ENCODE measurements at places on chromosomes 2 and 18.
A peak's percentile ranks its signal among the peaks of the same experiment; 100 is the strongest.

- DNase-seq: no peak
These were observed 42.9 kb upstream of the TMEM178A start for GRCh38 chr2:39622860-39623259.

DNA sequence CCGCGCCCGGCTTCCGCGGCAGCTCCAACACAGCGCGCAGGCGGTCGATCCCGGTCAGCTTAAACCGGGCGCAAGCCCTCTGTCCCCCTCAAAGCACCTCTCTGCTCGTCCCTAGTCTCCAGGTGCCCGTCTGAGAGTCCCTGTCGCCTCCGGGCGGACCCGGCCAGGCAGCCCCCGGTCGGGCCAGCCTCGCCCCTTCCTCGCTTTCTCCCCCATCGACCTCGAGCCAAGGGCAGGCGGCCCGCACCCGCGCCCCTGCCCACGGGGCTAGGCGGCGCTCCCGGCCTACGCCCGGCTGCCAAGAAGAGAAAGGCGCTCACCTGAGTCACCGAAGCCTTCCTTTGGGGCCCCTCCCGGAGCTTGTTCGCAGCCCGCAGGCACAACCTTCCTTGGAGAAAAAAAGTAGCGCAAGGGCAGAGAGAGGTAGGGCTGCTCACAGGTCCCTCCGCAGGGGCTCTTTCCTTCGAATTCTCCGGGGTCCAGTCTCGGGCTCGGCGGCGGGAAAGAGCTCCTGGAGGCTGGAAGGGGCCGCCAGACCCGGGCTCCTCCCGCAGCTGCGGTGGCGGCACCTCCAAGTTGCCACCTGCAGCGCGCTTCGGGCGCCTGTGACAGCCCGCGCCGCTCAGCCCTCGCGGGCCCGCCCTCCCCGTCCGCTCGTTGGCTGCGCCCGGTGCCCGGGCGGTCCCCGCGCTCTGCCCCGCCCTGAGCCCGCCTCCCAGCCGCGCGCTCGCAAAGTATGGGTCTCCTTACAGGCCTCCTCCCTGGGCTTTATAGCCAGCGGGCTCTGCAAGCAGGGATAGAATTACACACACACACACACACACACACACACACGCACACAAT lies 86.5 kb upstream of the EPB41L3 start:
- DNase-seq: peak; percentile 77

DNA sequence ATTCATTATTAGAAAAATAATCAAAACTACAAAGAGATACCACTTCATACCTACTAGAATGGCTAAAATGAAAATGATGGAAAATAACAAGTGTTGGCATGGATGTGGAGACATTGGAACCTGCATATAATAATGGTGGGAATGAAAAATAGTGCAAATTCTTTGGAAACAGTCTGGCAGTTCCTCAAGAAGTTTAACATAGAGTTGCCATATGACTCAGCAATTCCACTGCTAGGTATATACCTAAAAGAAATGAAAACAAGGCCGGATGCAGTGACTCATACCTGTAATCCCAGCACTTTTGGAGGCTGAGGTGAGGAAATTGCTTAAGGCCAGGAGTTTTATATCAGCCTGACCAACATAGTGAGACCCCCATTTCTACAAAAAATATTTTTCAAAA lies 41.6 kb upstream of the ACYP2 start:
- no peak for DNase-seq

GRCh38 chr18:22378672-22379282 lies 38.9 kb downstream of the CTAGE1 start:
- no peak for DNase-seq

DNA sequence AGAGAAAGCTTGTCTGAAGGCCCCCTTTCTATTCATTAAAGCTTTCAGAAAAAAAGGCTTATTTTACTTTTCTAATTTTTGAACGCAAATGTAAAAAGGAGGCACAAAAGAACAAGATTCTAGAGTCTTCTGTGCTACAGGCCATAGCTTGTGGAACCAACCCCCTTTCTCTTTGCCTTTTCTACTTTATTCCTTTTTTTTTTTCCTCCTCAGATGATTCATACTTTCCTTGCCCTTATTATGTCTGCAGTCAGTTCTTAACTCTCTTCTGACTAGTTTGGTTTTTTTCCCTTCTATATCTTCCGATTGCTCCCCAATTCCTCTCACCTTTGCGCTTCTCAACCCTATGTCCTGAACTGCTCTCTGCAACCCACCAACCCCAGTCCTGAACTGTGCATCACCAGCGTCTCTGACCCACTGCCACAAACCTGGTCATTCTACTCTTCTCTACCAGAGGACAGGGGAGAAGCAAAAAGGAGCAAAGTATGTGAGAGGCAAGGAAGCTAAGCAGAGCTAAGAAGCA lies 56.9 kb upstream of the WIPF1 start:
- no peak for DNase-seq

GRCh38 chr18:13221869-13222855 lies 3.6 kb downstream of the LDLRAD4 start:
- DNase-seq: no peak

DNA sequence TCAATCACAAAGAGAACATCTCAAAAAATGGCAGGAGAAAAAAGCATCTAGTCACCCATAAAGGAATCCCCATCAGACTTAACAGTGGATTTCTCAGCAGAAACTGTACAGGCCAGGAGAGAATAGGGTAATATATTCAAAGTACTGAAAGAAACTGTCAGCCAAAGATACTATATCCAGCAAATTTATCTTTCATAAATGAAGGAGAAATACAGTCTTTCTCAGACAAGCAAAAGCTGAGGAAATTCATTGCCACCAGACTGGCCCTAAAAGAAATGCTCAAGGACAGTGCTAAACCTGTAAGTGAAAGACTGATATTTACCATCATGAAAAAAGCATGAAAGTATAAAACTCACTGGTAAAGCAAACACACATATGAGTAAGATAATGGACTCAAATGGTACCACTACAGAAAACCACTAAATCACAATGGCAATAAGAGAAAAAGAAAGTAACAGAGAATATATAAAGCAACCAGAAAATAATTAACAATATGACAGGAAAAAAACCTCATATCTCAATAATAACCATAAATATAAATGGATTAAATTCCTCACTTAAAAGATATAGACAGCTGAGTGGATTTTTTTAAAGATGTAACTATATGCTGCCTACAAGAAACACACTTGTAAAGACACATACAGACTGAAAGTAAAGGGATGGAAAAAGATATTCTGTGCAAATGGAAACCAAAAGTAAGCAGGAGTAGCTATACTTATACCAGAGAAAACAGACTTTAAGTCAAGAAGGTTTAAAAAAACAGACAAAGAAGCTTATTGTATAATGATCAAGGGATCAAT lies 83.4 kb upstream of the STK39 start:
- no peak for DNase-seq

- no peak for DNase-seq
These were observed 53.4 kb downstream of the THADA start for GRCh38 chr2:43542285-43542933.

DNA sequence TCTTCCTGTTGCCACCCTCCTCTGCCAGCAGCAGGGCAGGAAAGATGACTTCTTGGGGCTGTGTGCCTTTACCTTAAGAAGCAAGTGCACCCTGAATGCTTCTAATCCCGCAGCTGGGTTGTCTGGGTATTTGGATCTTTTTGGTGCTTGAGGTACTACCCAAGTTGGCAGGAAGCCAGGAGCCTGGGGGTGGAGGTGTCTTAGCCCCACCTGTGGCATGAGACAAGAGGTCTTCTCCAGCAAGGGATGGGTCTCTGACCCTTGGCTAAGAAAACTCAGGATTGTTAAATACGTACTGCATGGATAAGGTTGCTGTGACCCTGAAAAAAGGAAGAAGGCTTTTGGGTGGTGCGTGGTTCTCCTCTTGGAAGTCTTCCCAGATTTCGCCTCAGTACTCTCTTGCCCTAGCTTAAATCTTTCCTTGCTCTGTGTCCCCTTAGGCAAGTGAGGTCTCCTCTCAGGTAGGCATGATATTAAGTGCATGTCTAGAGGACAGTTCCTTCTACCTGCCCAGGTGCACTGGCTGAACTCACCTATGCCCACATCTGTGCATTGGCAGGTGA lies 4.3 kb downstream of the HPCAL1 start:
- DNase-seq: no peak

DNA sequence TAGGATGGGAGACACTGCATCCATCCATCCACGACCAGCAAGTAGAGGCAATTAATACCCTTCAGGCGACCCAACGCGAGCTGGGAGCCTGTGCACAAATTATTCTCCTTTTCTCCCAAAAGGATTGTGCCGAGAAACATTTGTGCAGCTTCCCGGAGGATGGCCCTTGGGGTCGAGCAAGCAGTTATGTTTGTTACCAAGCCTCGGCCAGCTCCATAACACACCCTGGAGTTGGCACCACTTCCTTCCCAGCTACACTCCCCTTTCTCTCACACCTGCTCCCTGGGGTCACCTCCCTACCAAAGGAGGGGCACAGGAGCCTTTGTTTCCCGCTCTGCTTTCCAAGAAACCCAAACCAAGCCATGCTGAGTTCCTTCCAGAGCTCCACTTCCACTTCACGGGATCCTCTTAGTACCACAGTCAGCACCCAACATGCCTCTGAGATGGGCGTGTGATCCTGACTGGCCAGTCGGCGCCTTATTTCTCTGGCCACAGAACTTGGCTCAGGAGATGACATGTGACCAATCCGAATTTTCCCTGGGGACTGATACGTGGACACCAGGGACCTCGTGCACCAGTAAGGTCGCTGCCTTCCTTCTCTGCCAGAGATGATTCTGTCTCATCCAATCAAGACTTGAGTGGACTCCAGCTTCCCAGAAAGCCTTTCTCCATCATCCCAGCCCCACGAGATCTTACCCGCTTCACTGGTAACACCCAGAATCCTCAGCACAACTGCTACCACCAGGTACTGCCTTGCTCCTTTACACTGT lies 28.5 kb downstream of the GPR55 start:
- DNase-seq: no peak

DNA sequence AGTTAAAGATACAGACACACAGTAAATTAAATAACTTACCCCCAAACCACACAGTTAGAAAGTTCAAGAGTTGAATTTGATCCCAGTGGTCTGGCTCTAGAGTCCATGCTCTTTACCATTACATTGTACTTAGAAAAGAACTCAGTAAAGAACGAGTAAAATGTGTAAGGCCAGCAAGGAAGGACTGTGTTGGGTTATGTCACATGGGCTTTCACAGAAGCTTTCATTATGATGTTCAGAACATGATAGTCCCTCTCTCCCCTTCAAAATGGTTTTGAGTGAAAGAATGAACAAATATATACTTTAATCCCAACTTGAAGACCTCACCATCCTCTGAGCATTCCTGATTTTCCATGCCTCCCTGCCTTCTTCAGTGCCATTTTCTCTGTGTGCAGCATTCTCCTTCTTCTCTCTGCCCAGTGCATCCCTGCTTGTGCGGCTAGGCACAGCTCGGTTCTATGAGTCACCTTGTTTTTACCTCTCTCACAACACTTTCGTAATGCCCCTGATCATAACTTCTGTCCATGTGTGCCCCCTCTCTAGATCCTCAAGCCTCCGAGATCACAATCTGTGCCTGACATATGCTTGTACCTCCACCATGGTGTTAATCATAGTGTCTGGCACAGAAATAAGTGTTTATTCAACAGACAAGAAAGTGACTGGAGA lies 22.0 kb downstream of the RASGRP3 start:
- no peak for DNase-seq

- no peak for DNase-seq
These were observed 13.3 kb upstream of the PRELID3A start for GRCh38 chr18:12394428-12394827.

- no peak for DNase-seq
These were observed 183.3 kb upstream of the ETAA1 start for GRCh38 chr2:67213677-67214402.

GRCh38 chr2:163441603-163442002 lies 294.2 kb downstream of the FIGN start:
- DNase-seq: no peak

DNA sequence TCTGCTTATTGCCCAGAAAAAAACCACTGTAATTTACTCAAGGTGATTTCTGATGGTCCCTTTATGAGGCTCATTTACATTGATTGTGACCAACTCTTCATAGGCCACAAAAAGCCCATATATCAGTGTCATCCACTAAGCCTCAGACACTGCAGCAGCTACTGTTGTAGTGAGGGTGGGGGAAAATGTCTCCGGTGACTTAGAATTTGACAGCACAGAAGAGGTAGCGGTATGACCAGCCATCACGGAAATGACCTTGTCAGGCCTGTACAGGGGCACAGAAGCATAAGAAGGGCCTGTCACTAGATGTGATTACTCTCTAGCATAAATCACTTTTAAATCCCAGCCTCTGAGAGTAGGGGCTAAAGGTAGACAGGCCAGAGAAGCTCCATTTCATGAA lies 190.3 kb downstream of the PAX3 start:
- no peak for DNase-seq

GRCh38 chr2:106816974-106817373 lies 69.0 kb downstream of the ST6GAL2 start:
- no peak for DNase-seq

DNA sequence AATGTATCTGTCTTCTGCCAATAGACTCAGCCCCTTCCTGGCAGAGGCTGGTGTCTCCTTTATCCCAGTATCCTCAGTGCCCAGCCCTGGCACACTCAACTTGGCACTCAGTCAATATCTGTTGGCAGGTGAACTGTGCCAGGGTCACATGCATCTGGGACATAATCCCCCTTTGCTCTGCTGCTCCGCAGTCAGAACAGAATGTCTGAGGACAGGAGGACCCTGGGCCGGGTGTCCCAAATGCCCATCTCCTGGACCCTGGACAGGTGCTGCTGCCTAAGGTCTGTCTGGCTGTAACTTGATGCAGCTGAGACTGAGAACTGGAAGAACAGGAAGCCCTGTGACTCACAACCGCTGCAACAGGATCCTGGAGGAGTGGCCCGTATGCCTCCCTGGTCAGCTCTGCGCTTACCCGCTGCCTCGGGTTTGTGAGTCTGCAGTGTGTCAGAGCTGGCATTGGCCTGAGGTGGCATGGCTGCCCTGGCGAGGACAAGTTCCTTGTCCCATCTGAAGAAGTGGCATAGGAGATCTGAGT lies 11.4 kb downstream of the HK2 start:
- no peak for DNase-seq

- DNase-seq: no peak
These were observed 293.8 kb downstream of the LRRTM4 start for GRCh38 chr2:77228391-77228790.

DNA sequence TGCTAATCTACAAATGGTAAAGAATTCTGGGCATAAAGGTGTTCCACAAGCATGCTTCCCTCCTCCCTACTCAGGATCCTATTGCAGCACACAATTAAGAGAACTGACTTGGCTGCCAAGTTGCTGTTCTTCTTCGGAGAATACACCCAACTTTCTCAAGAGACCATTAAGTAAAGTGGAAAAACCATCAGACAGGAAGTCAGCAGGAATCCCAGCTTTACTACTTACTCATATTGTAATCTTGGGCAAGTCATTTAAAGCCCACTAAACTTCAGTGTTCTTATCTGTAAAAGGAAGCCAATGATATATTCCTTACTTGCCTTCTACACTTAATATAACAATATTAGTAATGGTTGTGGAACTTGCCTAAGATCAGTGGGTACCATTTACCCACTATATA lies 37.8 kb downstream of the PSTPIP2 start:
- DNase-seq: no peak

DNA sequence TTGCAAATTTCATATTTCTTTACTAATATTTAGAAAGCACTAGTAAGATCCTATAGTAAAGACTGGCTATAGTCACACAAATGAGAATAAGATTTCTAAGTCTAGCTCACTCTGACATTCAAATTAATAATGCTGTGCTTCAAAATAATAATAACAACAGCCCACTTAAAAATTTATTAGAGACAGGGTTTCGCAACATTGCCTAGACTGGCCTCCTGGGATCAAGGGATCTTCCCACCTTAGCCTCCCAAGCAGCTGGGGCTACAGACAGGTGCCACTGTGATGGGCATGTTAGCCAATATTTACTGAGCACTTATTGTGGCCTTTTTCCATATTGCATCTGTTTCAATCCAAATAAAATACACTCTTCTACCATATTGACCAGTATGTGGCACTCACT lies 96.1 kb downstream of the PIEZO2 start:
- no peak for DNase-seq

Measured in D721Med (cell line).